ENCODE measurements at places on chromosomes 12 and 14. TPM values are rescaled to one million over a fixed set of nuclear protein-coding genes. Genes with fewer than 3 reads are reported as not detected.

The PLEKHD1 gene
- not detected for polyA plus RNA-seq

DNA sequence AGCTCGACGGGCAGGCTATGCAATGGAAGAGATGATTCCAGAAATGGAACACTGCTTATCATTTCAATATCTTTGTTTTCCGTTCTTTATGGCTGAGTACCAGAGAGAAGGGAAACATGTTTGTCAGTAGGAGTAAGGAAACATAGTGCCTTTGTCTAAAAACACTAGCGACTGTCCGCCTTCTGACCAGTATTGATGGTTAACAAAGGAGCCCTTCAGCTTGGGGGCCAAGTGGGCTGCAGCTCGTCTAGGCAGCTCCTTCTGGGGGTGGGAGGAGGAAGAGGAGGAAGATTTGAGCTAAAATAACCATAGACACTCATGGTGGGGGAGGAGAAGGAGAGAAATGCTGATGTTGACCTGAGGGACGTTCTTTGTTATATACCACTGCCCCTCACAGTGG is 15.0 kb downstream of the COQ5 start:
- DNase-seq = no peak

GRCh38 chr12:31929027-31929526 is 30.1 kb upstream of the RESF1 start:
- DNase-seq = no peak

- DNase-seq = no peak
These were observed 2.4 kb upstream of the FLRT2 start for GRCh38 chr14:85527445-85528035.
